ENCODE measurements at places on chromosomes 3 and 15. TPM values are rescaled to one million over a fixed set of nuclear protein-coding genes. Genes with fewer than 3 reads are reported as not detected.

GRCh38 chr15:59369597-59369996 lies 3.1 kb downstream of the MYO1E start:
- no peak for DNase-seq

TRIM42 gene
- total RNA-seq: not detected

CELSR3 gene
- total RNA-seq: 7.7 TPM

DNA sequence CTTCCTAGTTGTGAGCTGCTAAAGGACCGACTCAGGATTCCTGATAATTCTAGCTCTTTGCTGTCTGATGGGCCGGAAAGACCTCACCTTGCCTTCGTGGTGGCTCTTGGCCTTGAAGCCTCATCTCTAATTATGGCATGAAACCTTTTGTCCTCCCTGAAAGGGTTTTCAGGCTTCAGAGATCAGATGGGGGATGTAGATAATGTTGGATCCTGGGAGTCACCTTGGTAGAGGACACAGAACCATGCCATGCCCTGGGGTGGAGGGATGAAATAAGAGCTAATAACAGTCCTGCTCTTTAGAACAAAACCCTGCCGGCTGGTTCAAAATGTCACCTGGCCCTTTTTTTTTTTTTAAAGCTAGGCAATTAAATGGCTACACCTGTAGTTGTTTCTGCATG lies 50.8 kb upstream of the SYN2 start:
- DNase-seq: no peak

DNA sequence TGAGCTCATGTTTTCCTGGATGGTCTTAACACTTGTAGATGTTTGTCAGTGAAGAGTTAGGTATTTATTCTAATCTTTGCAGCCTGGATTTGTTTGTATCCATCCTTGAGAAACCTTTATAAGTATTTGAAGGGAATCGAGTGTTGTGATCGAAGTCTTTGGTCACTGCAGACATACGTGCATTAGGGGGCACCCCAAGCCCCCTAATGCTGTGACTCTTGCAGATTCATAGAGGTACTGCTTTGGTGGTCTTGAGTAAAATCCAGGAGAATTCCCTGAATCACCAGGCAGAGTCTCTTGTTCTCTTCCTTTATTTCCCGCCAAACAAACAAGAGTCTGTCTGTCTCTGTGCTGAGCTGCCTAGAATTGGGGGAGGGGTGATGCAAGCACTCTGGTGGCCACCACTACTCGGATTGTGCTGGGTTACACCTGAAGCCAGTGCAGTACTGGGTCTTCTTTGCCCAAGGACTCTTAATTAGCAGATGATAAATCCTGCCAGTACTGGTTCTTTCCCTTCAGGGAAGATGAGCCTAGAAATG lies 170.5 kb upstream of the POU1F1 start:
- DNase-seq: no peak

PRICKLE2 gene
- 0.26 TPM for total RNA-seq

ST3GAL6 gene
- 0.15 TPM for total RNA-seq

DNA sequence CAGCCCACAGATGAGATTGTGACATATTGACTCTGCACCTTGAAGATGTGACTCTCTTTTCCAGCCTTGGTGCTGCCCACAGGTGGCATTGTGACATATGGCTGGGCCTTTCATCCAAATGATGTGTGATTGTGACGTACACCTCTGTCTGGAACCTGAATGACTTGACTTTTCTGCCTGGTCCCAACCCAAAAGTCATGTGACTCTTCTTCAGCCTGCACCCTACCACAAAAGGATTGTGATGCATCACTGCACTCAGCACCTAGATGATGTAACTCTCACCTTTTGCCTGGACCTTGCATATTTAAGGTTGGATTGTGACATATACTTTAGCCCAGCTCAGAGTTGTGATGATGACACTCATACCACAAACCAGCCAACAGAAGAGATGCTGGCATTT lies 204.5 kb downstream of the OCA2 start:
- no peak for DNase-seq

GRCh38 chr15:67732671-67733374 lies 92.5 kb upstream of the SKOR1 start:
- no peak for DNase-seq

GRCh38 chr3:198065897-198066296 lies 105.9 kb downstream of the LMLN start:
- DNase-seq: no peak

GRCh38 chr15:81774309-81774708 lies 271.5 kb downstream of the MEX3B start:
- no peak for DNase-seq

CCDC71 gene
- 14.1 TPM for total RNA-seq

BFSP2 gene
- 0.67 TPM for total RNA-seq

MEIS2 gene
- 9.3 TPM for total RNA-seq

TPRG1 gene
- not detected for total RNA-seq

PARP15 gene
- 0.21 TPM for total RNA-seq

GOLGA6A gene
- 0.05 TPM for total RNA-seq

- DNase-seq: peak; percentile 39
Measured at GRCh38 chr15:57732526-57733331, 26.2 kb downstream of the POLR2M start.

GOLGA6L24 gene
- total RNA-seq: not detected

GRCh38 chr3:155239960-155240359 lies 53.5 kb downstream of the STRIT1 start:
- DNase-seq: no peak

- no peak for DNase-seq
Measured at GRCh38 chr15:91652610-91653207, 200.8 kb upstream of the SLCO3A1 start.

DNA sequence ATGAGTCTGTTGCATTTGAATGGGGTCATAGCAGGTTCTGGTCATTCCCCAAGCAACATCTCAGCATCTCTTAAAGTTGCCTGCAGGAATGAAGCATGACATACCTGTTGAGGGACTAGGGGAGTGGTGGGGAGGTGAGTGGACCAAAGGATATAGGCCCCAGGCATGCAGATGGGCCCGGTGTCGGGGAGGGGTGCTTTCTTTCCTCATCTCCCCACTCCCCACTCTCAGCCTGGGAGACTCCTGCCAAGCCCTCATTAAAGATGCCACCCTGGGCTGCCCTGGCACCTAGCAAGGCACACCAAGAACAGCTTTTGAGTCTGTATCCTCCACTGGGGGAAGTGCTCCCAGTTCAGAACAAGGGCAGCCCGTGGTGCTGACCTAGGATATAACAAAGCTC lies 54.2 kb downstream of the GRIP2 start:
- no peak for DNase-seq

- DNase-seq: no peak
Measured at GRCh38 chr3:30984855-30985749, 90.6 kb upstream of the GADL1 start.

- DNase-seq: no peak
Measured at GRCh38 chr3:40660554-40660953, 135.8 kb downstream of the ZNF621 start.

SLCO2A1 gene
- 0.62 TPM for total RNA-seq

DNA sequence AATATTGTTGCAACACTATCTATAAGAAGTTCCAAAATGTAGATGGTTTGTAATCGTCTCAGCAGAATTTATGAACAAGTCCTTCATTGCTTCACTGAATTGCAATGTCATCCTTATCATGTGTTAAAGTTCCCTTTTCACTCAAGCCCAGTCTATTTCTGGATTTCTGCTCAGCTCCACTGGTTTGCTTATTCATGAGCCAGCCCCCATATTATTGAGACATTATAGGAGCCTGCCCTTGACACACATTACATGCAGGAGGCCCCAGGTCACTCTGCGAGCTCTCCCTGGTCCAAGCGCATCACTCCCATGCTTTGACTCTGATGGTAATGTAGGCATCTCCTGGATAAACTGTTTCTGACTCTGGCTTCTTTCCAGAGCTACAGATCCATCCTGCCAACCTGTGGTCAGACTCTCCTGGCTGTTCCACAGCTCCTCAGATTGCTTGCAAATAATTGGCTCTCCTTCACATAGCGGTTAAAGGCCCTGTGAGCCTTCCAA lies 56.9 kb downstream of the ABTB1 start:
- DNase-seq: no peak

DNA sequence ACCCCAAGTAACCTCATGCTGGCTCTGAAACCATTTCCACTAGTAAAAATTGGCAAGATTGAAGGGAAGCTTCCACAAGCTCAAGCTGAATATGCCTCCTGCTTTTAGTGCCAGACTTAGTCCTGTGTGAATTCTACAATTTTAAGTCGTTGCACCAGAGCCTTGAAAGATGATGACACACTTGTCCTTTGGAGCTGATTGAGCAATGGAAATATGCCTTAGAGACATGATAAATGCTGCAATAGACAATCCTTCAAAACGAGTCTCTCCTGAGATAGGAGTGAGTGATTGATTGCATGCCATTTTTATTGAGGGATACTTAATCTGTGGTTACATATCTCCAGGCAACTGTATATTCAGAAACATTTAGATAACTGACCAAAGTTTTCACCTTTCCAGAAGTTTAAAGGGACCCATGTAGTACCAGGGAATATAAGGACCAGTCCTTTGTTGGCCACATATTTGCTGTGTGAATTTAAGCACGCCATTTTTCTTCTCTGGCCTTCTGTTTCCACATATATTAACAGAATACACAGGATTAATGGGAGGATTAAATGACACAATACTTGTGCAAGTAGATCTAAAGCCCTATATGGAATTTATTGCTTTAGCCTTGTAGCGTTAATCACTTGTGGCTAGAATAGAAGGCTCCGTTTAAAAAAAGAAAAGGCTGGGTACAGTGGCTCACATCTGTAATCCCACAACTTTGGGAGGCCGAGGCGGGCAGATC lies 65.1 kb downstream of the PPARG start:
- DNase-seq: no peak

DNA sequence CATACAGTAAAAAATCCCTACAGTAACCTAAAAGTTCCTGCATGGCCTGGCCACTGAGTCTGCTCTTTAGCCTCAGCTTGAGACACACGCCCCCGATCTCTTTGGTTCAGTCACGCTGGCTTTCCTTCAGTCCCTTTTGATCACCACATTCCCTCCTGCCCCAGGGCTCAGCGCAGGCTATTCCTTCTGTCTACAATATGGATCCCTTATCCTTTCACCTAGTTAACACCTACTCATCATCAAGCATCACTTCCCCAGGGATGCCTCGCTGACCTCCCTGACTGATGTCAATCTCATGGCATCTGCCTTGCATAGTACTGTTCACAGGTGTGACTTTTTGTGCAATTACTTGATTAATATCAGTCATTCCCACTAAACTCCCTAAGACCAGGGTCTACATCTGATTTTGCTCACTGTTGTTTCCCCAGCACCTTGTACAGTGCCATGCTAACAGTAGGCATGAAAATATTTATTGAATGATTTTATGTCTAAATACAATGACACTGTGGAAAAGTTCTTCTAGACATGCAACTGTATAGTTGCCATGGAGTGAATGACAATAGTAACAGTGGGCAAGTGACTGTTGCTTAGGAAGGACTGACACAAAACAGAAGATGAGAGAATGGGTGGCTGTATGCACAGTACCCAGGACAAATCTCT lies at the start of gene SNTN:
Gene SNTN, plus strand, starts transcription at position 610 of the 660 bp plus-strand sequence. Its CDS starts 13 bp downstream, at position 623.
- DNase-seq: no peak

GRCh38 chr3:50455161-50456018 lies 48.0 kb downstream of the CACNA2D2 start:
- DNase-seq: no peak

DNA sequence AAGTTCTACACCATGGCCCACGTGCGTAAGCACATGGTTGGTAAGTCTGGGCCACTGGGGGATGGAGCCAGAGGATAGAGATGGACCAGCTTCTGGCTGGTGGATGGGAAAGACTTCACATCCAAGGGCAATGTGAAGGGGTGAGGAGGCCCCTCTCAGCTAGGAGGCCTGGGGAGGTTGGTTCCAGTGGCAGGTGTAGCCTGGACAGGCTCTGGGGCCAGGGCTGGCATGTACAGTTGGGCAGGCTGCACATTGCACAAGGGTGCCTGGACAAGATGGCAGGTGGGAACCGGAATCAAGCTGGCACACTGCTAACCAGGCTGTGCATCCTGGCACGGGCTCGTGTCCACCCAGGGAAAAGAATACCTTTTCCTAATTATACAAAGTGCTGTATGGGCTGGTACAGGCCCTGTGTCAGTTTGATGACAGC lies 8.1 kb downstream of the ZBTB47 start:
- DNase-seq: no peak

DNA sequence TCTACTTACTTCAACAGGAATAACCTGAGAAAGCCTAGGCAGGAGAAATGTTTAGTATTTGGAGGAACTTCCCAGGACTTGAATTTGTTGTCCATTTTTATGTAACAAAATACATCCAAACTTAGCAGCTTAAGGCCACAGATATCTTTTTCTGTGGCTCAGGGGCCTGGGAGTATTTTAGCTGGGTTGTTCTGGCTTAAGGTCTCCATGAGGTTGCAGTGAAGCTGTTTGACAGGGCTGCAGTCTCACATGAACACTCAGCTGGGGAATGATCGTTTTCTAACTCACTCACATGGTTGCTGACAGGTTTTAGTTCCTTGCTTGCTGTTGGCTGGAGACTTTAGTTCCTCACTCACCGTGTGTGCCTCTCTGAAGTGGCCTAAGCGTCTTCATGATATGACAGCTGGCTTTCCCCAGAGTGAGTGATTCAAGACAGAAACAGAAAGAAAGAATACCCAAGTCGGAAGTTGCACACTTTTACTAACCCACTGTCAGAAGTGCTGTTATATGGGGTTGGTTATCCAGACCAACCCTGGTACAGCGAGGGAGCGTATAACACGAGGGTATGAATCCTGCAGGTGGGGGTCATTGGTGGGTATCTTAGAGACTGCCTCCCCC lies 229.7 kb upstream of the TBL1XR1 start:
- DNase-seq: no peak

GRCh38 chr3:13258280-13258679 lies 161.8 kb downstream of the NUP210 start:
- DNase-seq: no peak

DNA sequence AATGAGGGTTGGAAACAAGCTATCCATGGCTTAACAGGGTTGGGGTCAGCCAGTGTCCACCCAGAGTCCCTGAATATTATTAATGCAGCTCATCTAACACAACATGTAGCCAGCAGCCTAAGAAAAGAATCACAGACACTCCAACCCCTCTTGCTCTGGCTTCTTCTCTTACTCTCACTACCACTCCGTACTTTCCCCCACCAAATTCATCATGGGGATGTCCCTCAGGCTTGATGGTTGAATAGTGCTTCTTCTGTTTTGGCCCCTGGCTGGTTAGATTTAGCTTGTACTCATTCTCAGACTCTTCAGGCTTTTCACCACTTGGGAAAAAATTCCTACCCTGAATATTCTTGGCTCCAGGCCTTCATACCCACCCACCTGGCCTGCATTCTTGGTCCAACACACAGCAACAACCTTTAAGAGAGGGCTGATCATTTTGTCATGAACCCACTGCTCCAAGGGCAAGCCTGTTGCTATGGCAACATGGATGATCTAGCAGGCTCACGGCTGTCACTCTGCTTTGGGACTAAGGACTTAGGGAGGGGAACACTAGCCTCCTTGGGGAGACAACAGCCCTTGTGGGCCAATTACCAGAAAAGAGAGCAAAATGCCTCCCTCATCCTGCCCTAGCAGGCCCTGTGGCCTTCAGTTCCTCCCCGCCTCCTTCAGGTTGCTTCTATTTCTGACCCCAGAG lies 9.4 kb upstream of the MED12L start:
- no peak for DNase-seq

SPATA12 gene
- total RNA-seq: 0.10 TPM

All from Panc1 (cell line).